ENCODE measurements at places on chromosomes 5 and 9.

DNA sequence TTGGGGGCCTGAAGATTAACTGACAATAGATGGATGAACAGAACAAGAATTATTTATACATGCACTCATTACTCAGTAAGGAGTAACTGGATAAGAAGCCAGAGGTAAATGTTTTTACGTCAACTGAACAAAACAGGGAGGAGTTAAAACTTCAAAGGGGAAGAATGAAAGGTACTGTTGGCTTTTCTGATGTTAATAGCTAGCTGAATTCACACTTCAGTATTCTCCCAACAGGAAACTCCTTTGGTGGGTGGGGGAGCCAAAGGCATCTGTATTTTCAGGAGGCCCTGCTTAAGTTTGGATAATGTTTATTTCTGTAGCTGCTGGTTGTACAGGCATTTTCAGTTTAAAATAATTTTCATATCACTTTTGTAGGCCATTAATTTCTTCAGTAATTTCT is 23.2 kb upstream of the RFK start:
- DNase-seq = no peak

GRCh38 chr9:132888151-132888550 is 9.5 kb downstream of the SPACA9 start:
- DNase-seq = no peak

DNA sequence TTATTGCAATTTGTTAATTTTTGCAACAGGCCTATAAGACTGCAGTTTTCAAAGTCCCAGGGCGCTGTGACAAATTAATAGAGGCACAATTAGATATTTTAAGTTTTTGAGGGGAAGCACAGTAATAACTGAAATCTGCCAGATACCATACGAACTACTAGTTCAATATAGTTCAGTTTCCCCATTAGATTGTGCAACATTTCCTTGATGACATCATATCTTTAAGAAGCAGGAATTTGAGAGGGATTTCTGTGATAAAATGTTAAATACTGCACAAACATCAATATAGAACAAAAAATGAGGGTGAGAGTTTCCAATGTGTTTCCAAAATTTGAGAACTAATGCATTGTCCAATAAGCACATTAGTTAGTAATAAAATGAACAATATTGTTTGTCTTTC is 56.7 kb upstream of the GRIN3A start:
- no peak for DNase-seq

DNA sequence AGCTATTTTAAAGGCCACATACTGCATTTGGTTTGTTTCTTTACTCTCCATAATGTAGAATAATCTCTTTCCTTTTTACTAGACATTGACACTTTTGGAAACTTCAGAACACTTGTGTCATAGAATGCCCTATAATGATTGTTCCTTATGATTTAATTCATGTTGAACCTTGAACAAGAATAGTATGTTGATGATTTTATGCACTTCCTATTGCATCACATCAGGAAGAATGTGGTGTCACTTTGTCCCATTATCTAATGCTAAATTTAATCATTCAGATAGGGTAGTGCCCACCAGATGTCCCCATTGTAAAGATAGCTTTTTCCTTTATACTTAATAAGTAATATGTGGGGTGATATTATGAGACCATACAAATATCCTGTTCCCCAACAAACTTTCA is 19.4 kb upstream of the DEPDC1B start:
- DNase-seq = no peak

DNA sequence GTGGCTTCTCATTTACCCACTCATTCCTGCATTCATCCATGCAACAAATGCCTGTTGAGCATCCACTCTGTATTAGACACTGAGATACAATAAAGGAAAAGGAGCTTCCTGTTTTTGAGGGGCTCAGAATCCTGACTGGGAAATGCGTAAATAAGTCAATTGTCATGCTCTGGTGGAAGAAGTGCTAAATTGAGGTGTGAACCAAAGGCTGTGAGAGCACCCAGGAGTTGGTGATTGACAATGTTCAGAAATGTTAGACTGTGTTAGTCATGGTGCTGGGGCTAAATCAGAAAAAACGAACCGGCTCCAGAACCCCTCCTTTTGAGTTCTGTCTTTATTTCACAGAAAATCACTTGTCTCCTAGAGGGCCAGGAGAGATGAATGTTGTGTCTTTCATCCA is 558.6 kb upstream of the SGCD start:
- DNase-seq = no peak

GRCh38 chr9:28868228-28868990 is 1295.1 kb upstream of the C9orf72 start:
- no peak for DNase-seq

- no peak for DNase-seq
These were observed 12.6 kb upstream of the DHFR start for GRCh38 chr5:80667384-80667783.

GRCh38 chr5:573206-573605 is 38.9 kb upstream of the CEP72 start:
- no peak for DNase-seq

DNA sequence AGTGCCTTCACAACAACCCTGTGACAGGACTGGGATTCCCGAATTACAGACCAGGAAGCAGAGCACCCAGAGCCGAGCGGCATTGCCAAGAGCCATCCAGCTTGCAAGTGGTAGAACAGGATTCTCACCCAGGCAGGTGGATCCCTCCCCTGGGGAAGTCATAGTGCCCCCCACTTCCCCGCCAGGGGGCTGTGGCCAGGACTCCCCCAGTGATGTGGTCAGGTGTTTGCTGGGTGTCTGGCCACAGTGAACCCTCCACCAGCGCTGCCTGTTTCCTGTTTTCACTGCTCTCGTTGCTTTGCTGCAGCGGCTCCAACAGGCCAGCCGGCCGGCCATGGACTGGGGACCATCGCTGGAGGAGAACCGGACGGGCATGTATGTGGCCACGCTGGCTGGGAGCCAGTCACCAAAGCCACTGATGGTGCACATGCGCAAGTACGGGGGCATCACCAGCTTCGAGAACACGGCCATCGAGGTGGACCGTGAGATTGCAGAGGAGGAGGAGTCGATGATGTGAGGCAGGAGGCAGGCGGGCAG is 19.3 kb downstream of the SLC6A7 start:
- no peak for DNase-seq

GRCh38 chr5:61617039-61617438 is 285.0 kb downstream of the ZSWIM6 start:
- DNase-seq = no peak

DNA sequence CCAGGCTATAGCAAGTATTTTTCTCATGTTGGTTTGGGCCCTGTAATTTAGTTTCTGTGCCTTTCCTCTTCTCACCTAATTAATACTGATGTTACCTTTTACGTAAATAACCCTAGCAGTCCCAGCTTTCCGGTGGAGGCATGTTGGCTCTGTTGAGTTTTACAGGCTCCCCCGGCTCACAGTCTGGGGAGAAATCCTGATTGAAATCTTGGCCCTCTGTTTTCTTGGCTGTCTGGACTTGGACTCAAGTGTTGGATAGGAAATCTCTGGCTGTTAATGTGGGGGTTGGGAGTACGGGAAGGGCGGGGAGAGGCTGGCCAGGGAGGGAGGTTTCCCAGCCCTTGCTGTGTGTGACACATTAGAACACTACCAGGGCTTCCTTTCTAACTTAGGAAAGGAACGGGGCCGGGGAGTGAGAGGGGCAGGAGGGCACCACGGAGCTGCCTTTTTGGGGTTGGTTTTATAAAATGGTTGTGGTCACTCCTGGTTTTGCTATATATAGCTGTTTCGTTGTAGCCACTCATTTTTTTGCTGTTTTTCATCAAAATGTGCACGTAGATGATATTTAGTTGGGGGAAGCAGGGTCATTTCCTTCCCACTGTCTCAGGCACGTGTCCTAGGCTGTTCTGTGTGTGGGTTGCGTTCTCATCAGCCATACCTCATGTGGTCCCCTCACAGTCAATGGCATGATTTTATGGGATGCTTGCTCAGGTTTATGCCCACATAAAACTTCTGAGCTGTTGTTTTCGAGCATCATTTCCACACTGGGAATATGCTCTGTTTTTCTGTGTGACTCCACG is 11.0 kb downstream of the TRIO start:
- DNase-seq = no peak

GRCh38 chr5:132388244-132389050 is 18.9 kb downstream of the SLC22A5 start:
- no peak for DNase-seq

DNA sequence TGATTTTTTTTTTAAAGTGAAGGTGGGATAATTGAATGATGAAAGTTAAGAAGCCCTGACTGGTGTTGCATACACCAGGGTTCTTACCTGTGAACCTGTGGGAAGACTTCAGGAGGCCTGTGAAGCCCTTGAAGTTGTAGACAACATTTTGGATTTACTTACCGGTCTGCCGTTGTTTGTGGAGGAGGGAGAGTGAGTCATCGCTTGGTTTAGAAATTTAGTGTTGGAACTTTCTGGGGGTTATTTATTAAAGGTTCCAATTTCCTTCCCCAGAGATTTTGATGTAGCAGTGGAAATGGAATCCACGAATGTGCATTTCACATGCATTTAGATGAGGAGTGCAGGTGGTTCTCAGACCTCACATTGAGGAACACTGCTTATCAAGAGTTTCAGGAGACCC is 49.6 kb downstream of the ARHGAP26 start:
- DNase-seq = no peak

GRCh38 chr5:109922381-109922995 is 232.8 kb downstream of the MAN2A1 start:
- no peak for DNase-seq

DNA sequence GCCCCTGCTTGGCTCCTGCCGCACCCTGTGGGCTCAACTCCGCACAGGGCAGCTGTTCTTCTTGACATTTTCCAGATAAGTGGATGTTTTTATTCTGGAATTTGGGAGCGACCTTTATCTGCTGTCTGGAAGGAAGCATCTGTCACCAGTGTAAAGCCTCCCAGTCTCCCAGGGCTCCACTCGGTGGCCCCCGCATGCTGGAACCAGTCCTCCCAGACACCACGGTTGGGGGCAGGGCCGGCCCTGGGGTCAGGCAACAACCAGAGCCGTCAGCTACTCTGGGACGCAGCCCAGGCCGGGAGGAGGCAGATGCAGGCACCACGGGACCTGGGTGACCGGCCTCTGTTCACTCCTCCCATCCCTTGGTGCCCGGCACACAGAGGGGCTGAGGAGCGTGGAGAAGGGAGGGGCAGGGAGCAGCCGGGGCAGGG is 92.8 kb upstream of the ADAMTS2 start:
- DNase-seq = no peak

DNA sequence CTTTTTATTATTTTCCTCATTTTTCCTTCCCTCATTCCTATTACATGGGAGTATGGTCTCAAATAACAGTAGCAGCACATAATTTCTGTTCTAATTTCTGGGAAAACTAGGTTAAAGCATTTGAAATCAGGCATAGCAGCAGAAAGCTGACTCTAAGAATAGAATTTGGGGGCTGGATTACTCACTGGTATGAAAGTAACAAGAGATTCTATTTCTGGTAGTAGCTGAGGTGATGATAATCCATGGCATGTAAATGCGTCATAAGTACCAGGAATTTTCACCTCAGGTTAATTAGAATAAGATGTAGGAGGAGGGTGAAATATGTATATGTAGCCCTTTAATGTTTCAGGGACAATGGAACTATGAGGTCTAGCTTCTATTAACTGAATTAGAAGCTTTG is 662.0 kb downstream of the PTPRD start:
- no peak for DNase-seq

- no peak for DNase-seq
These were observed 228.1 kb upstream of the NR4A3 start for GRCh38 chr9:99593610-99594009.

- DNase-seq = no peak
These were observed 53.2 kb upstream of the GRIA1 start for GRCh38 chr5:153437251-153437650.

DNA sequence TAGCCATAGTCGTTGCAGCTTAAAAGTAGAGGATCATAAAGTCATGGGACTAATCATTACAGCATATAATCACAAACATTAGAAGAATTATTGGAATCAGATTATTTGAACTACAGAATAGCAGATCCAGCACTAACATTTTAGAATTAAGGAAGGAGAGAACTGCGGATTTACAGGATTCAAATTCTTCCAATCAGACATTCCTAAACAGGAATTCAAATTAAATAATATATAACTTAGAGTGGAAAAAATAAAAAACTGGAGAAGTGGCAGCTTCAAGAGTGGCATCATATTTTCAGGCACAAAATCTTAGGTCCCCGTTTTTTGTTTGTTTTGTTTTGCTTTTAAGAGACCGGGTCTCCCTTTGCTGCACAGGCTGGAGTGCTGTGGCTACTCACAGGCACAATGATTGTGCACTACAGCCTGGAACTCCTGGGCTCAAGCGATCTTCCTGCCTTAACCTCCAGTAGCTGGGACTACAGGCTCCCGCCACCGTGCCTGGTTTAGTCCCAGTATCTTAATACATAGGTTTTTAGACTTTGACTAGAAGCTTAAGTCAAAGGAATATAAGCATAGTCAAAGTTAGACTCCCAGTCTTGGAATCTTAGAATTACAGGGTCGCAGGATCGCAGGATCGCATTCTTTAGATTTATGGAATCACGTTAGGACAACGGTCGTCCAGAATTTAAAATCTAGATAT is 2.1 kb upstream of the FOXE1 start:
- DNase-seq = no peak

GRCh38 chr5:15995341-15996052 is 184.1 kb downstream of the MARCHF11 start:
- DNase-seq = peak; percentile 20

GRCh38 chr9:10274175-10274574 is 338.6 kb downstream of the PTPRD start:
- no peak for DNase-seq

- no peak for DNase-seq
These were observed 283.1 kb downstream of the KCTD16 start for GRCh38 chr5:144453753-144454152.

DNA sequence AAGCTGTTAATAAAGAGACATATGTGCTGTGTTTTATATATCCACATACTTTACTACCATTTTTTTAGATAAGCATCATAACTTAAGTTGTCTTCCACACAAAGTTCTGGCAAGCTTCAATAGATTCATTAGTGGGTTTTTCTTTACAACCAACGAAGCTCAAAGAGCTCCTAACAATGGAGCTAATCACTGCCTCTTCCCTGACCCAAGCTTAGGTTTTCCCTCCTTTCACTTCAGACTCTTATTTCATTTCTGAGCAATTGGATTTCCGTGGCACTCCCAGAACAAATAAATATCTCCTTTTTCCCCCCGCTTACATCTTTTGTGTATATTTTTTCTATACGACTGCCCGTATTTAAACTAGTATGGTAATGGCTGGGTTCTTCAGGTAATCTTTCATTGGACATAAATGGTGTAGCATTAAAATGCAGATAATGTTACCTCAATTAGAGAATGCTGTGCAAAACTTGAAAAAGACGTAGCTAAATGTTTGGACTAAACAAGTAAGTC is 275.5 kb upstream of the TMEM161B start:
- no peak for DNase-seq

All from amniotic stem cell (primary cell).